ENCODE measurements at places on chromosomes 5 and 9.

DNA sequence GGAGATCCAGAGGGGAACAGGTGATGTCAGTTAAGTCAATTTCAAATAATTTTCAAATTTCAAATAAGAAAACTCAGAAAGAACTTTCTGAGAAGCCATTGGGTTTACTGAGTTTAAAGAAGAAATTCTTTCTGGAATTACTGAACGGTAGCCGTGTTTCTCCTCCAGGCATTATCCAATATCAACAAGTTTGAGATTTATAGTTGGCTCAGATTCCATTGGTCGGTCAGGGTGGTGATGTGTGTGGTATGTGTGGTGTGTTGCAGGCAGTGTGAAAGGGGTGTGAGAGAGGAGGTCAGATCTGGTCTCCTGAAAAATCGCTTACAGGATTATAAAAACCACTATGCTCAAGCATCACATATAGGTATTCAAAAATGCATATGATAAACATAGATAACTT lies 60.1 kb downstream of the PDE4D start:
- no peak for DNase-seq

DNA sequence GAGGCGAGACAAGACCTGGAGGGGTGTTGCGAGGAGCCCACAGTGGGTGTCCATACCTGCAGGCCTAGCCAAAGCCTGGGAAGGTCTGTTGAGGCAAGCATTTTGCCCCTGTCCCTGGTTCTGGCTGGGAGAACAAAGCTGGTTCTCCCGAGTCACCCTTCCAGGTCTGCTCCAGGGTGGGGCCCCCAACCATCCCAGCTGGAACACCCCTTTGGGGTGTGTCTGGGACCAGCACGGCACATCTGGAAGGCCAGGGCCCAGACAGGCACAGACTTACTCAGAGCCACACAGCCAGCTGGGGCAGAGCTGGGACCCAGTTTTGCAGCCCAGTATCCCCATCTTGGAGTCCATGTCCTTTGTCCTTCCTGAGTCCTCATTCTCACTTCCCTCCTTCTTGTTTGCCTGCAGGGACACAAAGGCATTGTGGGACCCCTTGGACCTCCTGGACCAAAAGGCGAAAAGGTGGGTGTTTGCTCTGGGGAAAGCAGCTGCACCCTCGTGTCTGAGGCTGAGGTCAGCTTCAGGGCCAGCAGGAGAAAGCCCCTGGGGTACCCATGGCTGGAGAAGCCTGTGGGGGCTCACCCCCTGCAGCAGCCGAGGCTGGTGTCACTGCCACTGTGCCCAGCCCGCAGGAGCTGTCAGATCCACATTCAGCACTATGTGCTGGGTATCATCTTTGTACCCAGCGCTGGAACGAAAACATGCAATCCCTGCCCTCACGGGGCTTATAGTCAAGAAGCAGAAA lies 38.4 kb upstream of the ORM1 start:
- DNase-seq: peak; percentile 56

GRCh38 chr5:61186634-61187033 lies 24.4 kb upstream of the SMIM15 start:
- DNase-seq: no peak

- no peak for DNase-seq
Measured at GRCh38 chr9:6132650-6133049, 83.0 kb upstream of the IL33 start.

- DNase-seq: no peak
Measured at GRCh38 chr5:173498286-173498685, 118.2 kb downstream of the BOD1 start.

- DNase-seq: no peak
Measured at GRCh38 chr9:119195521-119195920, 173.7 kb downstream of the BRINP1 start.

DNA sequence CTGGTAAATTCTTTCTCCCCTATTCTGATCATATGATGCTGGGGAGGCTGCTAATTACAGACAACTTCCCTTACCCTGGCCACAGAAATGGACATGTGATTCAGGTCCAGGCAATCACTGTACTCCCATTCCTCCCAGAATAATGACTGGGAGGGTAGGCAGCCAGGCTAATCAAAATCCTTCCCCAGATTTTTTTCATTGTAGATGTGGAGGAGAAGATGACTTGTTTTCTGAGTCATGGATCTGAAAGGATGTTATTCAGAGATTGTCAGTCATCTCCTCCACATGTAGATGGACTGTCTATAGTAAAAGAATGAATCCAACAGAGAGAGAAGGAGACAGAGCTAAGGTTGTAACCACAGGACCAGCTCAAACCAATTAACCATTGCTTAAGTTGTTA lies 123.9 kb upstream of the PUM3 start:
- DNase-seq: no peak

DNA sequence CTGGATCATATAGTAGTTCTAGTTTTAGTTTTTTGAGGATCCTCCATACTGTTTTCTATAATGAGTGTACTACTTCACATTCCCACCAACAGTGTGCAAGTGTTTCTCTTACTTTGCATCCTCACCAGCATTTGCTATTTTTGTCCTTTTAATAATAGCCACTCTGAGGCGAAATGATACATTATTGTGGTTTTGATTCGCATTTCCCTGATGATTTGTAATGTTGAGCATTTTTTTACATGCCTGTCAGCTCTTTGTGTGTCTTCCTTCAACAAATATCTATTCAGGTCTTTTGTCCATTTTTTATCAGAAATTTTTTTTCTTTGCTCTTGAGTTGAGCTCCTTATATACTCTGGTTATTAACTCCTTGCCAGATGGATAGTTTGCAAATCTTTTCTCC lies 114.0 kb downstream of the ADAMTSL1 start:
- DNase-seq: no peak

DNA sequence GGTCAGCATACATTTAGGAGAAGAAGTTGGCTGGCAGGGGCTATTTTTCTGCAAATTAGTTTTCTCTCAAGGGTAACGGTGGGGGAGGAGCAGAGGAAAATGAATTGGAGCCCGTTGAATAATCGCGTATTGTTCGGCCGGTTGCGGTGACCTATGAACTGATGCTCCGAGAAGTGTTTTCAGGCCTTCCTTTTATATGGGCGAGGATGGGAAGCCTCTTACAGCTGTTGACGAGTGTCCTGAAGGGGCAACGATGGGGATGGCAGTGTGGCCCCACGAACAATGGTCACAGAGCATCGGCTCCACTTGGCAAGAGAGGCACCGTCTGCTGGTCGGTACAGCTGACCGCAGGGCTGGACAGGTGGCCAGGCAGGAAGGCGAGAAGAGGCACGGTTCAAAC lies 400.7 kb downstream of the ZSWIM6 start:
- DNase-seq: no peak

- no peak for DNase-seq
Measured at GRCh38 chr9:33458444-33458843, 11.1 kb upstream of the AQP3 start.

GRCh38 chr9:114433720-114434255 lies 46.0 kb upstream of the AKNA start:
- DNase-seq: no peak

DNA sequence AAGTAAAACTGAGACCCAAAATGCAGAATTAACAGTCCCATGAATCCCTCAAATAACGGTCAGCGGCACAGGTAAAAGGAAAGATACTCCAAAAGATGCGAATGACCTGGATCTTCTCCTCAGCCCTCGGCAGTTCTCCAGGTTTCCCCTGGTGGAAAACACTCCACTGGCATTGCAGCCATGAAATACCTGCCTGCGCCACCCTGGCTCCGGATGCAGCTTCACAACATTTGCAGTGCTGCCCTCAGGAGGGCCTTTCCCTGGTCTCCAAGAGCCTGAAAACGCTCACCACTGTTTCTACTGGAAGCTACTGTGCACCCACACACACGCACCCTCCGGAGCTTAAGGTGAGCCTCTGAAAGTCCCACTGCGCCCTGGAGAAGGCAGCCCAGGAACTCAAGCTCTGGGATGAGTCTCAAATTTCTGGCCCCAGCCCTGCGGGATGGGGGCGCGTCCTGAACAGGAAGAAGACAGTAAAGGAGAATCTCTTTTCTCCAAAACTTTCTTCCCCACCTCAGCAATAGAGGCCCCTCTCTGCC lies 612 bp downstream of the UGT3A2 start:
- DNase-seq: no peak

DNA sequence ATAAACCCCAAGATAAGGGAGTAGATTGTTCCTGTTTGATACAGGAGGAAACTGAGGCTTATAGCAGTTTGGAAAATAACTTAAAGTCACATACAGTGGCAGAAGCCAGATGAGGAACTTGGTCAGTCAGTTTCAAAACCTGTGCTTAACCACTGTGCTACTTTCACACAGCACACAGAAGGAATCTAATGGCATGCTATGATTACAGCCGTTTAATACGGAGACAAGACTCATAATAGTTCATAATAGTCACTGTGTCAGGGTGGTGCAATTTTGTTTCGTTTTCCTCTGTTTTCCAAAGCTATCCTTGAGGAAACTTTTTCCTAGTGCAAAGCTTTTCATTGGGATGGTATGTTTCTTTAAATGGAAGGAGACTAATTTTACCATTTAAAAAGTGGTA lies 112.3 kb downstream of the GCNT1 start:
- DNase-seq: no peak

GRCh38 chr5:151911011-151911410 lies 13.6 kb downstream of the GLRA1 start:
- DNase-seq: no peak

DNA sequence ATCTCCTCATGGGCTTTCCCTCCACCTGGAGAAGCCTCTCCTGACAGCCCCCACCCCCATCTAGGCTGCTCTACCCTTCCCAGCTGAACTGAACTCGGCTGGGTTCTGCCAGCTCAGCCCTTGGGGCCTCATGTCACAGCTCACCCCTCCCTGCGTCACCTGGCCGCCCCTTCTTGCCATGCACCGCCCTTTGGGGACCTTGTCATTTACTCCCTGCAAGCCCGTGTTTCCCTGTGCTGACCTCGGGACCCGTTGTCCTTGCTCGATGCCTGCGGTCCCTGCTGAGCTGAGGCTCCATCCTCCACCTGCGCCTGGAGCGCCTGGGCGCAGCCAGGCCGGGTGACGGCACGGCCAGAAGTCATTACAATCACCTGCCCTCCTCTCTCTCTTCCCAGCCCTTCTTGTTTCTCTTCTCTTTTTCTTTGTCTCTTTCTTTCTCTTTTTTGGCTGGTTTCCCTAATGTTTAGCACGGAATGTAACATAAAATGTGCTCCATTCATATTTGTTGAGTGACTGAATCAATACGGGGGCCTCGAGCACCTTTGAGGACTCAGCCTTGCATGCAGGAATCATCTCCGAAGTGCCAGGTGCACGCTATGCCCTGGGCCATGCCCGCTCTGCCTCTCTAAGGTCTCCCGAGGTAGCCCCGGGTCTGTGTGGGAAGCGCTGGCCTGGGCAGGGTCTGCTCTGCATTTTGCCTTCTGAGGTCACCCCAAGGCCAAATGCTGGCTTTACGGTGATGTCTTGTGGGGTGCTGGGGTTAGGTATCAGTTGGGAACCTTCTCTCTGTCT lies 48.1 kb upstream of the COL5A1 start:
- DNase-seq: no peak

- DNase-seq: no peak
Measured at GRCh38 chr9:120490888-120491595, 88.9 kb downstream of the CDK5RAP2 start.

DNA sequence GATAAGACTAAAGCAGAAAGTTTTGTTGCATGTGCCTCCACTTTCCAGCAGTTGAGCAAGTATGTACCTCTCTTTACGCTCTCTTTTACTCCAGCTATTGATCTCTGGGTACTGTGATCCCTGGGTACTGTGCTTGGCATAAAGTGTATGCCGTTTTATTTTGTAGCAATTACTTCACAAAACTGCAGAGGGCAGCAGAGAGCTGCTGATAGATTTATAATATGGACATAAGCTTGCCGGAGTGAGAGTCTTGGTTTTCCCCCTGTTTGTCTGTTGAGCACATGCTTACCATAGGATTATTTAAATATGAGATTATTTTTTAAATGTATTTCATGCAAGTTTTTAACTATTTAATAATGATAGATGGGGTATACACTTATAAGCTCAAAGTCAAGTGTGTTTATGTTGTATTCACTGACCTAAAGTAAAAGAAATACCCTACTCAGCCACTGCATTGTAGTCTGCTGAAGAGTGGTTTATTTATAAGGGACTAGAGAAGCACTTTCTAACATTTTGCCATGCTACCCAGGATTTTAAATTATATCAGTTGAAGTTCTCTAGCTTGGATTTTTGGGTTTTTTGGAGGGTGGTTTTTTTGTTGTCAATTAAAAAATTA lies 13.0 kb downstream of the TTC1 start:
- DNase-seq: no peak

- no peak for DNase-seq
Measured at GRCh38 chr5:170075696-170076095, 30.0 kb upstream of the FOXI1 start.

DNA sequence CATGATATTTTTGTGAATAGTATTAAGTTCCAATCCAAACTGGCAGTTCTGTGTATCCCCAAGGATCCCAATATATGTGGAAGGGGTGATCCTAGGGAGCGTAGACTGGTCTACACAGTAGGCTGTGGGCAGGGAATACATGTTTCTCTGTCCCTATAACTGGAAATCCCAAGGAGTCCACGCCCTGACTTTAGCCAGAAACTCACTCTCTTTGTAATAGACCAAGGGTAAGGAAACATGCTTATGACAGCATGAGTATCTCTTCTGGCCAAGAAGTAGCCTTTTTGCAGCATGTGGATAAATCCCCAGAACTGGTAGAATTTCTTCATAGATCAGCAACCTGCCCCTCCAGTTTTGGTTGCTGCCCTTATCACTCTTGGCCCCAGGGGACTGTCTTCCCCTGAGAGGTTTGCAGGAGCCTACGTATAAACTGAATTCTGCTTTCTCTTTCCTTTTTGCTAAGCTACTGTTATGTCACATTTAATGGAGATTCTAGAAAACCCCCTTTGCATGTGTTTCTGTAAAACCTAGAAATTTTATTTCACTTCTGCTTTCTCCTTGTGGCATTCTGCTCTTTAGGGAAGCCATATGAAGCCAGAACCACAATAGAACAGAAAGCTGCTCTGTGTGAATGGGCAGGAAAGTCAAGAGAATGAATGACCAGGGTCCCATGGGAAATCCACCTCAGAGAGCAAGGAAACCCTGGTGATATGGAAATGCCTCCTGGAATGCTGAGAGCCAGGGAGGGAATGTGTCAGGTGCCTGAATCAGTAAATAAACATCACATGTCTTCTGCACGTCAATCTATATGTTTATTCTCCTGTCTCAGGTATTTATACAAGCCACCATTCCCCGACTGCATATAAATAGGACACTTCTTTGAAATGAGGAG lies 3.5 kb downstream of the IFNA2 start:
- no peak for DNase-seq

GRCh38 chr5:57219386-57219785 lies 45.5 kb downstream of the GPBP1 start:
- no peak for DNase-seq

GRCh38 chr5:34736445-34737115 lies 80.5 kb downstream of the RAI14 start:
- no peak for DNase-seq

GRCh38 chr5:142315096-142315900 lies 9.5 kb downstream of the SPRY4 start:
- no peak for DNase-seq

- no peak for DNase-seq
Measured at GRCh38 chr9:9556865-9557803, 1055.7 kb downstream of the PTPRD start.

DNA sequence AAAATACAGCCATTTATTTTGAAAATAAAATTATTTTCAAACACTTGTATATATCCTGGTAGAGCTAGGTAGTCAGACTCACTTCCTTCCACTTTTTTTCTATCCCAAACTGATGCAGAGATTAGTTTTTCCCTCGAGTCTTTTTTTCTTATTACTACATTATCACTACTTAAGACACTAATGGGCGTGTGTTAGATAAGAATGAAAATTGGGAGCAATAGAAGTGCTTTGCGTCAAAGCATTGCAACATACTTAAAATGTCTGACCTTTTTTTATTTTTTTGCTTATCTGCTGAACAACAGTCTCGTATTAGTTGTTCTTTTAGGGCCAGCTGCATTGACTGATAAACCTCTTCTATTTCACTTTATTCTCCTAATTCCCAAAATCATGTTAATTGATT lies 1278.7 kb downstream of the CDH12 start:
- DNase-seq: no peak
